Right lung (tissue), 10 donors: ENCODE measurements at places on chromosomes 7 and 10. TPM values are rescaled to one million over a fixed set of nuclear protein-coding genes. Genes with fewer than 3 reads are reported as not detected.

Gene SVOPL
- 2.2 TPM for polyA plus RNA-seq

Gene BEND7
- polyA plus RNA-seq, result 19.3 TPM

Gene HMX3
- polyA plus RNA-seq, result not detected

Gene RADIL
- 12.9 TPM for polyA plus RNA-seq

Gene KCNIP2
- 7.5 TPM for polyA plus RNA-seq

Gene MYL10
- 0.55 TPM for polyA plus RNA-seq

Gene CRHR2
- polyA plus RNA-seq, result 0.12 TPM

Gene MMP21
- 0.94 TPM for polyA plus RNA-seq

Gene SPDYE18
- 1.3 TPM for polyA plus RNA-seq

Gene SFMBT2
- 4.0 TPM for polyA plus RNA-seq

Gene CFAP58
- 2.0 TPM for polyA plus RNA-seq

Gene GPR146
- 4.6 TPM for polyA plus RNA-seq

Gene PNPLA8
- polyA plus RNA-seq, result 26.6 TPM

Gene PILRA
- 6.1 TPM for polyA plus RNA-seq

Gene MACC1
- polyA plus RNA-seq, result 5.4 TPM

Gene ZNF503
- polyA plus RNA-seq, result 49.6 TPM

Gene MINDY4
- polyA plus RNA-seq, result 16.5 TPM
